ENCODE measurements at places on chromosomes 13 and 19. TPM values are rescaled to one million over a fixed set of nuclear protein-coding genes. Genes with fewer than 3 reads are reported as not detected.

The IGFL1 gene
- 2.5 TPM for total RNA-seq

The ZNF440 gene
- not detected for total RNA-seq

The PEAK3 gene
- total RNA-seq = not detected

The SYT5 gene
- 4.9 TPM for total RNA-seq

The PNMA8A gene
- total RNA-seq = 11.5 TPM

The MVB12A gene
- 44.1 TPM for total RNA-seq

The RNF17 gene
- not detected for total RNA-seq

The FARP1 gene
- 11.6 TPM for total RNA-seq

The PINLYP gene
- 0.19 TPM for total RNA-seq

The ZNF540 gene
- 0.15 TPM for total RNA-seq

The RYR1 gene
- 4.8 TPM for total RNA-seq

The GIPC3 gene
- total RNA-seq = 0.23 TPM

The LILRB2 gene
- 0.05 TPM for total RNA-seq

The ZNF681 gene
- not detected for total RNA-seq

The MBD3L2 gene
- total RNA-seq = not detected

The SIGLEC6 gene
- total RNA-seq = not detected

The IFI30 gene
- total RNA-seq = 14.9 TPM

The BIVM gene
- total RNA-seq = 3.3 TPM

The CLEC4M gene
- not detected for total RNA-seq

The ATP4A gene
- not detected for total RNA-seq

The MRPL57 gene
- total RNA-seq = 24.8 TPM

The RASL11A gene
- 2.8 TPM for total RNA-seq

The PGPEP1 gene
- total RNA-seq = 3.1 TPM

The FBXO17 gene
- 66.9 TPM for total RNA-seq

The HSH2D gene
- not detected for total RNA-seq

The NRTN gene
- 0.48 TPM for total RNA-seq

The PEG3 gene
- total RNA-seq = not detected

The ADGRE3 gene
- total RNA-seq = not detected

Data from A549 treated with CORT108297 at 1 μM for 4 hours (cell line).